Testis (tissue), 5 donors: ENCODE measurements at places on chromosomes 5 and 9. TPM values are rescaled to one million over a fixed set of nuclear protein-coding genes. Genes with fewer than 3 reads are reported as not detected.

The NEURL1B gene
- 18.1 TPM for total RNA-seq

The CDC25C gene
- 23.7 TPM for total RNA-seq

The NEUROG1 gene
- not detected for total RNA-seq

The PPP3R2 gene
- total RNA-seq, result 18.0 TPM

GRCh38 chr9:107039542-107039941 lies 176.6 kb downstream of the ZNF462 start:
- no peak overlapping the region for H3K27ac ChIP-seq
- H3K4me3 ChIP-seq, result no peak overlapping the region
- DNase-seq, result no peak
- no peaks in the 10 kb centered on the region for H3K4me1 ChIP-seq
- no peaks in the 10 kb centered on the region for H3K36me3 ChIP-seq
- H3K27me3 ChIP-seq, result no peaks in the 10 kb centered on the region

GRCh38 chr9:119291554-119291953 lies 77.7 kb downstream of the BRINP1 start:
- H3K36me3 ChIP-seq, result no peaks in the 10 kb centered on the region
- H3K27me3 ChIP-seq, result no peaks in the 10 kb centered on the region
- H3K4me3 ChIP-seq, result no peak overlapping the region
- no peaks in the 10 kb centered on the region for H3K4me1 ChIP-seq
- H3K27ac ChIP-seq, result no peak overlapping the region

GRCh38 chr9:131043646-131044045 lies 34.7 kb downstream of the LAMC3 start:
- H3K36me3 ChIP-seq, result no peaks in the 10 kb centered on the region
- no peak for DNase-seq
- H3K4me3 ChIP-seq, result no peak overlapping the region
- no peak overlapping the region for H3K27ac ChIP-seq
- H3K27me3 ChIP-seq, result no peaks in the 10 kb centered on the region

DNA sequence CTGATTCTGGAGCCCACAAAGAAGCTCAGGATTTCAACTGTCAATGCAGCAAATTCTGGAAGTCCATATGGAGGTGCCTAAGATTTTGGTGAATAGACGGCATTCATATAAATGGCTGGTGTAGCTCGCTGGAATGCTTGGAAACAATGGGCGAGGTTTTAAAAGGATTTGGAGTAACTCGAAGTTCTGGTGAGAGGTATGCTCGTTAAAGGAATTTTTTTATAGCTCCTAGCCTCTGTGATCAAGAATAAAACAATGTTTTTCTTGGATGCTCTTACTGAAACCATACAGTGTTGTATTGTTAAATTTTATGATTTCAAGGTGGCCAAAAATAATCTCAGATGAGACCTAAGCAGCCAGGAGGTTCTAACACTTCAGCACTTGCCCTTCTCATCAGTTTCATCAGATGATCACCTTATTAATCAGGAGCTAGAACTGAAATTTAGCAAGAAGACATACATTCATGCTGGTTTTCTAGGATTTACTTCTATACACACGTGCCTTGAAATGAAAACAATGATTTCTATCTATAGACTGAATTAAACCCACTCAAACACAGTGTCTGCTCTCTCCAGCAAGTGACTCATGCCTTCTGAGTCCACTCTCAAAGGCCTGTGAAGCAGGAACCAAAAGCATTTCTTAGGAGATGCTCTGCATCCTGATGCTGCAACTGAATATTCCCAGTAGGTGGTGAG lies 79.2 kb downstream of the OTULIN start:
- no peaks in the 10 kb centered on the region for H3K4me1 ChIP-seq
- no peaks in the 10 kb centered on the region for H3K27me3 ChIP-seq
- H3K4me3 ChIP-seq, result no peak overlapping the region
- no peak overlapping the region for H3K27ac ChIP-seq

DNA sequence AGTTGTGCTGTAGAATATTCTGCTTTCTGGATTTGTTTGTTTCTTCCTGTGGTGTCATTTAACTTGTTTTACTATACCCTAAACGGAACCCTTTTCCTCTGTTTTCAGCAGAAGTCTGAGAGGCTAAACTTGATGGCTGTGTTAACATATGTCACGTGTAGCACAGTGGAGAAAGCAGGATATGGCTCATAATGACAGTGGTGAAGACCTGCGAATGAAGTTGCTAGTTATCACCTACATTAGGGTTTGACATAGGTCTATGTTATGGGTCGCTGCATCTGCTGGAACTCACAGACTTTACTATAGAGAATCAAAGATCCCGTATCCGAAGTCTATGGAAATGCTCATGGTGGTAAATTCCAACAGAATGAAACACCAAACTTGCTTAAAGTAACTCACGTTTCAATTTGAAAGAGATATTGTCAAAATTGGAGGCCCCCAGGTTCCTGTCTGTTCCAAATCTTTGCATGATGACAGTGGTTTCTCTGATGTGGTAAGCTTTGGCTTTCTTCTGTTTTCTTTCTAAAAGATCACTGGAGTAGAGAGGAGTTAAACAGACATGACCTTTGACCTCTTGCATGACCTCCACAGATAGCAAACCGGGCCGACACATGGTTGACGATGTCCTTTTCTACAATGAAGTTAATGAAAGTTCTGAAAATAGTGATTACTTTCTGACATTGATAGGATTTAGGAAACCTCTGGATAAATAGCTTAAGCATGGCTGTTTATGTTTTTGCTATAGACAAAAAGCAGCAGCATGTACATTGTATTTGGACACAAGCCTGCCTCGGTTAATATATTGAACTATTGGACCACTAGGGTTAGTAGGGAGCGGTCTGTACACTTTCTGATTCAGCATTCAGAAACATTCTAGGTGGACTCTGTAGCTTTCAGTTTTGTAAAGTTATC lies 3.1 kb upstream of the CATSPER3 start:
- H3K4me1 ChIP-seq, result no peaks in the 10 kb centered on the region
- no peaks in the 10 kb centered on the region for H3K36me3 ChIP-seq
- DNase-seq, result no peak
- no peak overlapping the region for H3K27ac ChIP-seq
- H3K4me3 ChIP-seq, result no peak overlapping the region

GRCh38 chr9:23850690-23851629 lies 24.9 kb upstream of the ELAVL2 start:
- H3K36me3 ChIP-seq, result no peaks in the 10 kb centered on the region
- H3K4me1 ChIP-seq, result peaks cover 4% of the 10 kb centered on the region
- H3K27me3 ChIP-seq, result no peaks in the 10 kb centered on the region
- peak overlapping the region; percentile 28 for H3K27ac ChIP-seq
- peak; percentile 57 for DNase-seq
- H3K4me3 ChIP-seq, result peak overlapping the region; percentile 58

- DNase-seq, result no peak
- no peaks in the 10 kb centered on the region for H3K36me3 ChIP-seq
- H3K27me3 ChIP-seq, result no peaks in the 10 kb centered on the region
These were observed 182.1 kb upstream of the TRIM32 start for GRCh38 chr9:116504893-116505480.

GRCh38 chr9:72424131-72424530 lies 59.1 kb upstream of the ZFAND5 start:
- no peak for DNase-seq
- H3K36me3 ChIP-seq, result no peaks in the 10 kb centered on the region
- H3K4me1 ChIP-seq, result no peaks in the 10 kb centered on the region
- no peak overlapping the region for H3K4me3 ChIP-seq
- no peak overlapping the region for H3K27ac ChIP-seq

DNA sequence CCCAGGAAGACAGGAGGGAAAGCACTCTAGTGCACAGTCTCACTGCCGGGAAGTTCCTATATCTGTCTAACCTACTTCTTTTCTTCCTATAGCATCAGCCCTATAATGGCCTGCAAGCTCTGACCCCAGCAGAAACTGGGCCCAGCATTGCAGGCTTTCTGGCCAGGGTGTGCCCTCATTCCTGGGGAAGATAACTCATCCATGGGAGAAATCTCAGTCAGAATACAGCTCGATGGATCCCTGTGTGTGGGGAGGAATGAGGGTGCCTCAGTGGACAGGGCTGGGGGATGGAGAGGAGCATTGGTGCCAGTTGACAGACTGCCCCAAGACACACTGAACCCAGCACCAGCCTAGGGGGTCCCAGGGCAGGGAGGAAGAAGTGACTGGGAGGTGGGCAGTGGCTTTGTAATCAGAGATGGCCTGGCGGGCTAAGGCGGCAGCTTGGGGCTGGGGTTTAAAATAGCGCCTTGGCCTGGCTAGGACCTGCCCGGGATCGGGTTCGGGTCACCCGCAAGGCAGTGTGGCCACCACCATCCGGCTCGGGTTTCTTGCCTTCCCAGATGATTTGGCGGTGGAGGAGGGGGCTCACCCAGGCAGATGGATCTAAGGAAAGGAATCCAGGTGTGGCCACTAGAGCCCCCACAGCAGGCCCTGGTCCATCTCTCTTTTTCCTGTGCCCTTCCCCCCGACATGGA lies 7.6 kb upstream of the CXXC5 start:
- no peaks in the 10 kb centered on the region for H3K27me3 ChIP-seq
- no peaks in the 10 kb centered on the region for H3K36me3 ChIP-seq
- H3K4me3 ChIP-seq, result no peak overlapping the region

DNA sequence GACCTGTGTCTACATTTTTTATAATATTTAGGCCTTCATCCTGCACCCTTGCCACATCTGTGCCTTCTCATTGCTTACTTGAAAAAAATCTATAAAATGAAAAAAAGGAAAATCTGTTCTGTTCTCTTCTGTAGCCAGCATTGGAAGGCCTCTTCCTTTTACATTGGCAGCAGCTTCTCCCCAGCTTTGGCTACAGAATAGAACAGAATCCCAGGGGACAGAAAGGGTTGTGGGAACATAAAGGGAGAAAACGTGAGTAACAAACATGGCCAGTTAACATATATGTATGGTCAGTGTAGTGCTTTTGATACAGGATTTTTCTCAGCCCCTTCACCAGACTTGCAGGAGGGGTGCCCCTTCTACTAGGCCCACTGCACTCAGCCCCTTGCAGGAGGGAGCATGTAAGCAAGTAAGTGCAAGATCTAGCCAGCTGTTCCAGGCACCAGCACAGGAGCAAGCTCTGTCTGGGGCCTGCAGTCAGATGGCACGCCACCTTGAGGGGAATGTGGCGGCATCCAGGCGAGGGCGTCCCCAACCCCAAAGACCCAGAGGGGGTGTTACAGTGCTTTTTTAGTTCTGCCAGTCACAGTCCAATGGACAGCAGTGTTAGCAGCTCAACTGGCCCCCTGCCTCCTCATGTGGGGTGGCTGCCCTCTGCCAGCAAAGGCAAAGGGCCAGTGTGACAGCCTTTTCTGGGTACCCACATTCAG lies 330.5 kb upstream of the ZNF462 start:
- DNase-seq, result no peak
- no peaks in the 10 kb centered on the region for H3K27me3 ChIP-seq
- H3K36me3 ChIP-seq, result no peaks in the 10 kb centered on the region
- H3K4me1 ChIP-seq, result peaks cover 9% of the 10 kb centered on the region
- no peak overlapping the region for H3K4me3 ChIP-seq

DNA sequence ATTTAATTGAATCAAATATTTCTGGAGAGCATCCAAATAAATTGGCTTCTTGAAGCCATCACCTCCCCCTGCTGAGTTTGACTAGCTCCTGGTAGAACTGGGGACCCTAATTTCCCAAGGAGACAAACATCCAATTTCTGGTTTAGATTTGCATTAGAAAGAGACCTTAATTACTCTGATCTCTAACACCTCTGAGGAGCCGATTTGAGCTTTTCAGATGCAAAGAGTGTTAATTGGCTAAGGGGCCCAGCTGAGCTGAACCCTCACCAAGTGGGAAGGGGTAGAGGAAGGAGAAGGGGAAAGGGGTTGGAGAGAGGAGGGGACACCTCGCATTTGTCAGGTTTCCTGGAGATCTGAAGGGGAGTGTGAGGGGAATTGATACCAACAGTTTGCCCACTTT lies 145.4 kb upstream of the SHB start:
- no peaks in the 10 kb centered on the region for H3K36me3 ChIP-seq
- H3K4me1 ChIP-seq, result no peaks in the 10 kb centered on the region
- no peak for DNase-seq
- H3K27ac ChIP-seq, result no peak overlapping the region

DNA sequence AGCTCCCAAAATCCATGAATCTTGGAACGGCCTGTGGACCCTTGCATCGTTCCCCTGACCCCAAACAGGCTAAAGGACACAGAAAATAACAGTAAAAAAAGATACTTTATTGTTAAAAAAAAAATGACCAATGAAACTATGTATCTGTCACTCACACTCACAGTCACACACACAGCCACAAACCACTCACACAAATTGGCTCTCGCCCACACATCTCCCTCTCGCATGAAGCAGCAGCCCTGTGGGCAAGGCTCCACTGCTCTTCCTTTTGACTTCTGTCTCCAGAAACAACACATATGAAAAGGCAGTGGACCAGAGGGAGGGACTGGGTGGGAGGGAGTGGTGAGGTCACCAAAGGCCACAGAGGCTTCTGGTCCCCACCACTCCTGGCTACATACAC lies 56.6 kb downstream of the SLC36A1 start:
- H3K27me3 ChIP-seq, result no peaks in the 10 kb centered on the region
- no peak overlapping the region for H3K27ac ChIP-seq
- no peak overlapping the region for H3K4me3 ChIP-seq
- no peak for DNase-seq
- no peaks in the 10 kb centered on the region for H3K36me3 ChIP-seq
- H3K4me1 ChIP-seq, result no peaks in the 10 kb centered on the region

- no peak overlapping the region for H3K4me3 ChIP-seq
- H3K4me1 ChIP-seq, result no peaks in the 10 kb centered on the region
- H3K27me3 ChIP-seq, result no peaks in the 10 kb centered on the region
- no peaks in the 10 kb centered on the region for H3K36me3 ChIP-seq
- no peak for DNase-seq
These were observed 96.0 kb upstream of the PRRC1 start for GRCh38 chr5:127421471-127421870.

- no peak overlapping the region for H3K27ac ChIP-seq
- no peaks in the 10 kb centered on the region for H3K36me3 ChIP-seq
- DNase-seq, result peak; percentile 84
- H3K4me1 ChIP-seq, result no peaks in the 10 kb centered on the region
These were observed 31.4 kb downstream of the ANXA6 start for GRCh38 chr5:151126199-151126645.

DNA sequence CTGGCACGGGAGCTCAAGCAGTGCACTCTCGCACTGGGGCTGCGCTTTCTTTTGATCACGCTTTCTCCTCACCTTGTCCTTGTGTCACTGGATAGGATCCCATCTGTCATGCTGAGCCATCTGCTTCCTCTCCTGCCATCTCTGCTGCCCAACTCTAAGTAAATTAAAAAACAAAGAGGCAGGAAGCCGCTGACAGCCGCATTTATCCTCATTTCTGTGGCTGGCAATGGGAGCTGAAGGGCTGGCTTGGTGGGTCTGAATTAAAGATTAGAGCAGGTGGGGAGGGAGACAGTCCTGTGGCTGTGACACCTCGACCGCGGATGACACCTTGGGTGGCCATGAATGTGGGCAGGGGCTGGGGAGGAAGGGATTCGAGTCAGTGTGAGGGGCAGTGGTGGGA lies 159.2 kb upstream of the ALDH1B1 start:
- H3K27ac ChIP-seq, result no peak overlapping the region
- H3K27me3 ChIP-seq, result no peaks in the 10 kb centered on the region
- no peaks in the 10 kb centered on the region for H3K36me3 ChIP-seq
- DNase-seq, result no peak
- H3K4me1 ChIP-seq, result no peaks in the 10 kb centered on the region
